ENCODE measurements at places on chromosomes 7 and 10.

DNA sequence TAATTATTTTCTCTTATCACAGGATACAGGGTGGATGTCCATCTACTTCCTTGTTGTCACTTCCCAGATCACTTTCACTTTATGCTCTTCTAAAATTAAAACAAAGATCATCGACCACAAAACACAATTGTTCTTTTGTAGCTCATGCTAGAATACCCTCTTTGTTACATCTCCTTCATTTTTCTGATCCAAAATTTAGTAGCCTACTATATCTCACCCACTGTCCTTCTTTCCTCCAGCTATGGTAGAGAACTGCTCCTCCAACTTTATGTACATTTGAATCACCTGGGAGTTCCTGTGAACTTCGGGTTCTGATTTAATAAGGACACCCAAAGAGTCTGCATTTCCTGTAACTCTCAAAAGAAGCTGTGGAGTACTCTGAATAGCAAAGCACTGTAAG is 1.2 kb upstream of the AHR start:
- DNase-seq = no peak

GRCh38 chr7:36667007-36667745 is 57.1 kb downstream of the AOAH start:
- no peak for DNase-seq

- no peak for DNase-seq
Observed at GRCh38 chr7:12069757-12070156, 141.3 kb upstream of the TMEM106B start.

DNA sequence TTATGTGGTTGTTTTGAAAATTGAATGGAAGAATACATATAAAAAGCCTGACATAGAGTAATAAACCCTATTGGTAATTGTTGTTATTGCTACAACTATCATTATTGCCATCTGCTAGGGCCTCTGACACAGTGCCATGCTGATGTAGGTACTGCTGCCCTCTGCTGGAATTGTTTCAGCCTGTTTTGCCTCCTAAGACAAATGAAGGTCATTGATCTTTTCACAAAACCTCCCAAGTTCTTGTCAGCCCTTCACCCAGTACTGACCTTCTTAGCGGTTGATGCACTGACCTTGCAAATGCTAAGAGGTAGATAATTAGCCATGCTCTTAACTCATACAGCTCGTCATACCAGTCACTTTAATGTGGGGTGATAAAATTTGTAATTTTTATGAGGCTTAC is 975.2 kb downstream of the SORCS1 start:
- DNase-seq = no peak

- no peak for DNase-seq
Observed at GRCh38 chr10:58225654-58226053, 42.0 kb downstream of the IPMK start.

Data from activated CD8-positive, alpha-beta memory T cell treated with anti-CD3 and anti-CD28 coated beads, Interleukin-2, amount 50 U/mL, for 4 hours (primary cell).